ENCODE measurements at places on chromosomes 5 and 9. TPM values are rescaled to one million over a fixed set of nuclear protein-coding genes. Genes with fewer than 3 reads are reported as not detected.

Gene PCDHB10
- total RNA-seq = 1.3 TPM

Gene ICE1
- 24.6 TPM for total RNA-seq

Gene PCDHGC5
- total RNA-seq = 0.24 TPM

Gene PCDHGB3
- total RNA-seq = 5.5 TPM

Gene LRRTM2
- total RNA-seq = not detected

Gene PRLR
- not detected for total RNA-seq

Gene EGFL7
- 712 TPM for total RNA-seq

Gene CCIN
- 0.19 TPM for total RNA-seq

Gene BARHL1
- not detected for total RNA-seq

Gene SLC6A7
- total RNA-seq = not detected

Gene SLC6A3
- not detected for total RNA-seq

Gene IPO11
- 67.6 TPM for total RNA-seq

Gene KCNV2
- total RNA-seq = not detected

Gene PCDHGA2
- total RNA-seq = 2.6 TPM

Data from glomerular endothelial cell (primary cell).